ENCODE measurements at places on chromosomes 2 and 18.

GRCh38 chr2:17793803-17794354 is 22.4 kb upstream of the MSGN1 start:
- DNase-seq: no peak

DNA sequence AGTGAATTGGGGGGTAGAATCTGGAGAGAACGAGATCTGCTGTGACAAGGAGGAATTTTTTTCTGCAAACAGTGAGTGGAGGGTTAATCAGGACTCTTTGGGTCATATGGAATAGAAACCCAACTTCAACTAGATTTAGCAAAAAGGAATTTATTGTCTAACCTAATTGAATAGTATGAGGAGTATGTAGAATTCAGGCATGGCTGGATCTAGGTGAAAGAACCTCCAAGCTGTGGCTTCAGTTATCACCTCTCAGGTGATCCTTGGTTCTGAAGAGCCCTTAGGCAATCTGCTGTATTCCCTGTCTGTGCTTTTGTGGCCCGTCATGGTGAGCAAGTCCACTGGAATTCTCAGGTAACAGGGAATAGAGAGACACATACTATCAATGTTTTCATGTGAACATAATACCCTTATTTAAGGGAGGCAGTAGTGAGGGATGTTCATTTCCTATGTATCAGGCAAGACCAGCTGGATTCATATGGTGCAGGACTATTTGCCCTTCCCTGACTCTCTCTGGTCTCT is 164.7 kb downstream of the ALPK2 start:
- no peak for DNase-seq

DNA sequence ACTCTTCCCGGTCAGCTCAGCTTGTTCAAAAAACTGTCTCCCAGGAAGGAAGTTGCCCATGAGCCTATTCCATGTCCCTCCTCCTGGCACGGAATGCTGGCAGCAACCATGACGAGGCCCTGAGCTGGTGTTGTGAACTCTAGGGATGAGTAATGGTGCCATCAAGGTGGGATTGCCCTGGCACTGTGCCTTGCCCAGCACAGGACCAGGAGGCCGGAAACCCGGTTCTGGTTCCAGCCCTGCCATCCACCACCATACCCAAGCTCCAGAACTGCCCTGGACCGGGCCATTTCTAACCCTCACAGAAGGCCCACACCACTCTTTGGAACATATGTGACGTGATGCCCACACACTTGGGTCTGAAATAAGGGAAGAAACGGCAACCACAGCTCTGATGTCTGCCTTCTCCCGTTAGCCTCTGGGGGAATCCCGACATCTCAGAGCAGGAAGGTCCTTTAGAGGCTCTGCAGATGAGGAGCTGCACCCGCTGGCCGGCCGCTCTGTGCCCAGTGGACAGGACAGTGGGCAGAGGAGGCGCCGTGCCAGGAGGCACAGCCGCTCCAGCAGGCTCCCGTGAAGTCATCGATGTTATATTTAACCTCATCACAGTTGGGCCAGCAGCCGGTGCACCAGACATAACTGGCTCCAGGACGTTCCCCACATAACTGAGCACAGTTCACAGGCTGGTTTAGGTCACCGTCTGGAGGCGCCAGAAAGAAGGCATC is 462.1 kb upstream of the ID2 start:
- DNase-seq: no peak

- no peak for DNase-seq
Measured at GRCh38 chr2:88959480-88960204, 268.2 kb downstream of the RPIA start.

DNA sequence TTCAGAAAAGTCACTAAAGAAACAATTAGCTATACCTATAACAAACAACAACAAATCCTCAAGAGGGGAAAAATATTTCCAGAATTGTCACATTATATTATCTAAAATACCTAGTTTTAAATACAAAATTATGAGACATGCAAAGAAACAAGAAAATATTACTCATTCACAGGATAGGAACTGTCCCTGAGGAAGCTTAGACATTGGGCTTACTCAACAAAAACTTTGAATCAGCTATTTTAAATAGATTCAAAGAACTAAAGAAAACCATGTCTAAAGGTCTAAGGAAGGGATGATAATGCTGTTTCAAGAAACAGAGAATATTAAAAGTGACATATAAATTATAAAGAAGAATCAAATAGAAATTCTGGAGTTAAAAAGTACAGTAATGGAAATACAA is 131.9 kb upstream of the ZNF516 start:
- DNase-seq: no peak

DNA sequence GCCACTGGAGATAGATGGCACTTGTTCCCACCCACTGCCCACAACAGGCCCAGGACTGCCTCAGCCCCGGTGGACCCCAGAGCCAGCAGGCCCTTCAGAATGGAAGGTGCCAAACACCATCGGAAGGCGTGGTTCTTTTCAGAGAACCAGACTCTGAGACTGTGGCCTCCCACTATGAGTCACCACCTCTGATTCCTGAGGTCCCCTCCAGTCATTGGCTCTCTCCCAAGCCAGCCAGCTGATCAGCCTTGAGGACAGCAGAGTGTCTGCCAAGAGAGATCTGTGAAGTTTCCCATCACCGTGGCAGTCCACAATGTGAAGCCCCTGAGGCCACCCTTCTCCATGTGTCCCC is 10.4 kb upstream of the MAP3K2 start:
- no peak for DNase-seq

GRCh38 chr18:50340078-50340477 is 34.8 kb upstream of the SKA1 start:
- DNase-seq: no peak

DNA sequence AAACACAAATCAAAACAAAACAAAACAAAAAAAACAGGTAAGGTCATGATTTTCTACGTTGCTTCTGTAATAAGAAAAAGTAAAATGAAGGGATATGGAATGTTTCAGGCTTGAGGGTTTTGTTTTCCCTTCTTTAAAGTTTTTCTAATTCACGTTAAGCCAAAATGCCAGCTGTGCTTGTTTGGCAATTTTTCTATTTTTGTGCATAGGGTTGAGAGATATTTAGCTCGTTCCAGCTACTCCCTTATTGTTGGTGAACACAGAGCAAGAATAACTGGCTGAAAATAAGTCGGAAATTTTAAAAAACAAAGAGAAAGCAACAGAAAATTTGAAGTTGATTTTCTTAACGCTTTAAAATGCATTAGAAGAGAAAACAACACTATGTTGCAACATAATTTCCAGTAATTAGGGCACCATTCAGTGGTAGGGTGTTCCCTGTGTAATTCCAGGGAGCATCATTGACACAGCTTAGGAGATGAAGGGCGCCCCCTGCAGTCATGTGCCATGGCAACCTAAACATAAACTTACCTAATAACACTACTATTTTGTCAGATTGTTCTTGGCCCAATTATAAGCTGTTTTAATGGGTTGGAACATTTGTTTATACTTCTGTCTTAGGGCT is 99.5 kb downstream of the DTNA start:
- DNase-seq: no peak

DNA sequence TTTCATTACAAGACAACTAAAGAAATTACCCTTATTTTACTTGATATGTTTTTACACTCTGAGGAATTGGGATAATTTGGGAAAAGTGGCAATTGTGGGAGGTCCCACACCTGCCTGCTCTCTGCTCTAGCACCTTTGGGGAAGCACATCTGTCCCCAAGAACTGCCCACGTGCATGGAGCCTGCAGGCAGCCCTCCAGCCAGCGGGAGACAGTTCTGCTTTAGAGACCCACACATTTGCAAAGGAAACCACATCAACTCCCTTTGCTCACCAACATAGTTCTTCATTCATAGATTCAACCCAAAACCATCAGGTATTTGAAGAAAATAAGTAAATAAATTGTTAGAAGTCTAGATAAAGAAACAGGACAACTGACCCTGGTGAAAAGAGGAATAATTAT is 239.9 kb upstream of the ID2 start:
- no peak for DNase-seq

- no peak for DNase-seq
Measured at GRCh38 chr2:128797092-128797491, 478.4 kb upstream of the HS6ST1 start.

DNA sequence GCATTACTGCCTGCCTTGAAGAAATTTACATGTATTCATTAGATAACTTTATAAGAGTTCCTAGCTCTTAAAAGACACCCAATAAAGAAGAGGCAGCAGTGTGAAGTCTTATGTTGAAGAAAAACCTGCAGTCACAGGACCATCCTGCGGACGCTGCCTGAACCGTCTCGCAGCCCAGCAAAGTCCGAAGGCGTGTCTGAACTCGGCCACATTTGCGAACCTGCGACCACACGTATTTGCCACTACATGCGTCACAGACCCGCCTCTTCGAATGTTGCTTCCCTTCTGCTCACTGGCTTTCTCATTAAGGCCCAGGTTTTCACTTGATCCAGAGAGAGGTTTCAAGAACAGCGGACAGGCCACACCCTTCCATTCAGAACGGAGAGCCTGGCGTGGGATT is 41.2 kb downstream of the CNGA3 start:
- DNase-seq: no peak

DNA sequence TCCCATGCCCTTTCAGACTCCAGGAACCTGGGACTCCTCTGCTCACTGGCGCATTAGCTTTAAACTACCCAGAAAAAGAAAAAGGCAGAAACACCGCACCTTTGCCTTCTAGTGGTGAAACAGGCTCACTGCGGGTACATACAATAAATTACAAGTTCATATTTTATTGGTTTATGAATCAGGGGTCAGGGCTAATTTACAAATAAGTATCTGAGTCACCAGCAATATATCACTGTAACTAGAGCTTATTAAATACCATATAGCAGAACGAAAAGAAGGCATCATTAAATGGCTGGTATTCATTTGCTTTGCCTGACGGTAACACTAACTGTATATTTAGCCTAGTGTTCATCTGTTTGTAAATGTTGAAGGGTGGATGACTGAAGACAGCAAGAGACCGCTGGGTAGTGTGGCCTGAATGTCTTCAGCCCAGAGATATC is 26.9 kb upstream of the DTNB start:
- no peak for DNase-seq

DNA sequence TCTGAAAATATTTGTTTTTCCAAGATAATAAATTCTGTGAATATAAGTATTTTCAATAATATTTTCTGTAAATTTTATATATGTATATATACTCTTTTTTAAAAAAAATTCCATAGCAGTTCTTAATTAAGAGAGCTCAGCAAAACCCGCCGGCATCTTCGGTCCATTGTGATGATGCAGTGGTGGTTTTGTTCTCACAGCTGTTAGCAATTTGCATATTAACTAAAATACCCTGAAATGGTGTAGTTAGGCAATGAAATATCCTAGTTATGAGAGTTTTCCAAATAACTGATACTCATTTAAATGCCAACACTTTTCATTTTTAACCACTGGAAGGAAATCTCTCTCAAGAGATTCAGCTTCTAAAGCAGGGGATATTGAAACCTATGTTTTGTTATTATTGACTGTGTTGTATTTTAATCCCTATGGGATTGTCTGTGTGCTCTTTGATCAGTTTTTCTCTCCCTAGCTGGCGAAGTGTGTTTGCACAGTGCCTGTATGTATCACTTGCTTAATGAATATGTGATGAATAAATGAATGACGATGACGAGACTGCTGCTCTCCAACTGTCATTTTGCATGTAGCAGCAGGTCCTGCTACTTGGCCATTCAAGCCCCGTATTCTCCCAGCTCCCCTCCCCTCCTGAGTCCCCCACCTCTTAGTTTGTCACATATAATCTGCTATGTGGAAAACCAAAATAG is 42.4 kb downstream of the PSMG2 start:
- no peak for DNase-seq

- no peak for DNase-seq
Measured at GRCh38 chr18:8681196-8681595, 24.2 kb upstream of the MTCL1 start.

DNA sequence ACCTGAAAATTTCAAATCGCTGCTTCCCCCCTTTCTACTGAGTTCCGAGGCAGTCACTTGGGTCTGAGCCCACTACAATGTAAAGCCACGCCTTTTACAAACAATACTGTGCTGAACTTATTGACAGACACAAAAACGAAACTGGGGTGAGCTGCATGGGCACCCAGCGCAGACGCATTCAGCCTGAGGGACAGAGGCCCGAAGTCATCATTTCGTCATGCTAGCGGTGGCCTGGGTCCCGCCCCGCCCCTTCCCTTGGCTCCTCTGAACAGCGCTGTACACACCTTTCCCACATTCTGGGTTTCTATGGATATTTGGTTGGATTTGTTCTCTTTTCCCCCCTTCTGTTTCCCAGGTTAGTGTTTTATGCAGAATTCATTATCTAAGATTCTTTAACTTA is 71.7 kb downstream of the EIPR1 start:
- no peak for DNase-seq

DNA sequence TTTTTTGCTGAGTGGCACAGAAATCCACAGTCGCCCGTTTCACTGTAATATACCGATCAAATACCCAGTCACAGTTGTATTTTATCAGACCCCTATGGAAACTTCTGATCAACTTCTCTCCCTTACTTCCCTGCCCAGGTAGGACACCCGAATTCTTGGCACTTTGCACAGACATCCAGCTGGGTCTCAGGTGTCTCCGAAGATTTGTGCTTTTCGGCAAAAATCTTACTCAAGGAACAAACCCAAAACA is 596 bp downstream of the MREG start:
- DNase-seq: no peak

GRCh38 chr18:62571648-62572047 is 48.8 kb downstream of the ZCCHC2 start:
- no peak for DNase-seq

DNA sequence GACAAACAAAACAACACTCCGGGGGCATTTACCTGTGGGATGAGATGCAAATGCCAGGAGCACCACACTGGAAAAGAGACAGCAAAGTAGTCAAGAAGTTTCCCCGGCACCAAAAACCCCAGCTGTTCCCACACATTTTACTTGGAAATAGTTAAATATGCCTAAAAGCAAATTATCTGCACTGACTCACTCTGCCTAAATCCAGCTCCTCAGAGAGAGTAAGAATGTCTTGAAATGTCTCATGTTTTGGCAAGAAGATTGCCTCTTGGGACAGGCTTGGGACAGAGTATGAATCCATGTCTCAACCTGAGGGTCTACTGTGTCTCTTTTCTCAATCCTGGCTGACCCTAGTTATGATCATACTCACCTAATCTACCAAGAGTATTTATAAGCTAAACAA is 87.5 kb upstream of the RIOK3 start:
- DNase-seq: no peak

GRCh38 chr2:67159929-67160328 is 237.2 kb upstream of the ETAA1 start:
- no peak for DNase-seq

DNA sequence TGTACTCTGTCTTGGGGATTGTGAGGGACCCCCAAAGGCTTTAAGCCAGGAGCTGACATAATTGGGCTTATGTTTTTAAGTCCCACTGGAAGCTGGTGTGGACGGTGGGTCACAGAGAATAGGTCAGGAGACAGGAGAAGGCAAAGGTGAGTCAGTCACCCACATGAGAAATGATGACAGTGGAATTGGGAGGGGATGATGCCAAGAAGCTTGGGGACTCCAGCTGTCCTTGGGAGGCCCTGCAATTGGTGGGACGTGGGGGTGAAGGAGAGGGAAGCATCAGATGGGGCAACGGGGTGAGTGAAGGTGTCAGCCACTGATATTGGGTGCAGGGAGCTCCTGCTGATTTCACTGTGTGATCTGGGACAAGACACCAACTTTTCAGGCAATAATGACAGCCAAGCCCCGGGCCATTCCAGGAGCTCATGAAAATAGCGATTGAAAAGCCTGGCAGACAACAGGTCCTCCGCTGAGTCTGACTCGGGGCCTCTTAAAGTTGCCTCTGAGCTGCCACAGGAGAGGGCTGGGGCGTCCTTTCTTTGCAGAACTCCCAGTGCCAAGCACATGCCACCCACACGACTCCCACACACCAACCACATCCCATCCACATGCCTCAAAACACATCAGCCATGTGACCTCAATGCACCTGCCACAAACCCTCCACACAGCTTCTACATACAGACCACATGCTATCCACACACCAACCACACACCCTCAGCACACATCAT is 13.4 kb downstream of the TNS1 start:
- no peak for DNase-seq

Measured in stimulated activated CD8-positive, alpha-beta memory T cell treated with anti-CD3 and anti-CD28 coated beads, Interleukin-7, amount 100 ng/mL, for 4 hours (primary cell).